Glutamatergic neuron (in vitro differentiated cells): ENCODE measurements at places on chromosomes 16 and 17. TPM values are rescaled to one million over a fixed set of nuclear protein-coding genes. Genes with fewer than 3 reads are reported as not detected.

DNA sequence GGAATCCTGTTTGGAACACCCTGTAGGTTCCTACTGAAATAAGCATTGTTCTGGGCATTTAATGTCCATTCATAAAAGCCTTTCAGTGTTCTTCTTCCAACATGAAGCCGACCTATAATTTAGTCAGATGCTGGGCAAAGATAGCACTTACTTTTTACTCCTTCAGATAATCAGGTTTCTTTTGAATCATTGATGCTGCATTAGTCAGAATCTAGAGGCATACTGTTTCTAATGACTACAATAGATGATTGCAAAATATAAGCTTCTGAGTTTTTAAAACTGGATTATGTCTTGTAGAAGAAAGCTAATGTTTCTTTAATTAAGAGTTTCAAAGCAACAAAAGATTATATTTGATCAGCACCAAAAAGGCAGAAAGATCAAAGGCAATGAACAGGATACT lies 16.0 kb downstream of the MMD start:
- H3K27me3 ChIP-seq, result no peaks in the 10 kb centered on the region
- no peak overlapping the region for H3K27ac ChIP-seq
- no peak for DNase-seq
- H3K36me3 ChIP-seq, result no peaks in the 10 kb centered on the region

The CAVIN1 gene
- total RNA-seq, result 0.32 TPM

GRCh38 chr17:80625627-80626026 lies 81.0 kb downstream of the RPTOR start:
- no peak overlapping the region for H3K27ac ChIP-seq
- H3K36me3 ChIP-seq, result peaks cover 4% of the 10 kb centered on the region
- H3K27me3 ChIP-seq, result no peaks in the 10 kb centered on the region
- H3K4me3 ChIP-seq, result no peak overlapping the region
- DNase-seq, result no peak

GRCh38 chr17:19487024-19487600 lies 46.5 kb upstream of the SLC47A1 start:
- no peaks in the 10 kb centered on the region for H3K27me3 ChIP-seq
- peaks cover 2% of the 10 kb centered on the region for H3K4me1 ChIP-seq
- no peak overlapping the region for H3K27ac ChIP-seq
- no peak overlapping the region for H3K4me3 ChIP-seq
- no peak for DNase-seq

GRCh38 chr16:30383521-30383920 lies 1.2 kb upstream of the SEPTIN1 start:
- DNase-seq, result no peak
- no peak overlapping the region for H3K27ac ChIP-seq
- H3K4me3 ChIP-seq, result no peak overlapping the region
- H3K27me3 ChIP-seq, result peaks cover 6% of the 10 kb centered on the region
- H3K4me1 ChIP-seq, result peaks cover 3% of the 10 kb centered on the region

The CCDC200 gene
- not detected for total RNA-seq

The TNFRSF13B gene
- total RNA-seq, result not detected

DNA sequence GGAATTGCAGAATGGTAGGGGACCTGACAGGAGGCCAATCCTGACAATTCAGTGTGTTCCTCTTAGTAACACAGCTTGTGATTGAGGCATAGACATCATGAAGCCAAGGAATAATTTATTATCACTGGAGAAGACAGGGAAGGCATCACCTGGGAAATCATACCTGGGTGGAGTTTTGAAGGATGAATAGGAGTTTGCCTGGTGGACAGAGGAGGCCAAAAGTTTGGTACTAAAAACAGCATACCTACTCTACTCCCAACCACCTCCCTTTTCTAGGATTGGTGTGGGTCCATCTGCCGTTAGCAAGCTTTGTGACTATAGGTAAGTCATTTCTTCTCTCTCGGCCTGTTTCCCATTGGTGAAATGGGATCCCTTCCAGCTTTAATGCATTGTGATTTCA lies 88.0 kb downstream of the RAB11FIP4 start:
- H3K27me3 ChIP-seq, result peaks cover 3% of the 10 kb centered on the region
- no peak overlapping the region for H3K27ac ChIP-seq
- H3K4me3 ChIP-seq, result no peak overlapping the region
- H3K36me3 ChIP-seq, result no peaks in the 10 kb centered on the region
- H3K4me1 ChIP-seq, result peaks cover 12% of the 10 kb centered on the region
- no peak for DNase-seq

- H3K27ac ChIP-seq, result no peak overlapping the region
- no peak overlapping the region for H3K4me3 ChIP-seq
- peaks cover 1% of the 10 kb centered on the region for H3K27me3 ChIP-seq
- H3K36me3 ChIP-seq, result no peaks in the 10 kb centered on the region
- no peak for DNase-seq
Measured at GRCh38 chr16:11349599-11350276, 4.5 kb downstream of the RMI2 start.

GRCh38 chr16:56305956-56306565 lies 114.8 kb downstream of the GNAO1 start:
- H3K4me3 ChIP-seq, result no peak overlapping the region
- DNase-seq, result no peak
- peaks cover 21% of the 10 kb centered on the region for H3K4me1 ChIP-seq
- H3K36me3 ChIP-seq, result peaks cover 13% of the 10 kb centered on the region
- H3K27me3 ChIP-seq, result peaks cover 11% of the 10 kb centered on the region

The TLE7 gene
- total RNA-seq, result not detected

DNA sequence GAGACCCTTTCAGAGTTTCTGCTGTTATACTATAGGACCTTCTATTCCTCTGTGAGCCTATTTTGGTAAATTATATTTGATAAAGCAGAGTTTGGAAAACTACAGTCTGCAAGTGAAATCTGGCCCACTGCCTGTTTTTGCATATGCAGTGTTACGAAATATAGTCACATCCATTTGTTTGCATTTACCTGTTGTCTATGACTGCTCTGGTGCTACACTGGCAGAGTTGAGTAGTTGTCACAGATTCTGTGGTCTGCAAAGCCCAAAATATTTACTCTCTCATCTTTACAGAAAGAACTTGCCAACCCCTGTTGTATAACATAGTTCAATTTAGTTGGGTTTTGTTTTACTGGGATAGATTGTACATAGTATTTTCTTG lies 42.3 kb downstream of the TNRC6A start:
- peaks cover 23% of the 10 kb centered on the region for H3K4me1 ChIP-seq
- no peaks in the 10 kb centered on the region for H3K27me3 ChIP-seq
- DNase-seq, result no peak
- no peak overlapping the region for H3K27ac ChIP-seq

The GFAP gene
- not detected for total RNA-seq

The CD300LB gene
- not detected for total RNA-seq

- peaks cover 10% of the 10 kb centered on the region for H3K36me3 ChIP-seq
- H3K4me3 ChIP-seq, result no peak overlapping the region
- peaks cover 5% of the 10 kb centered on the region for H3K27me3 ChIP-seq
- H3K4me1 ChIP-seq, result no peaks in the 10 kb centered on the region
Measured at GRCh38 chr17:68592009-68592408, 9.2 kb downstream of the FAM20A start.

DNA sequence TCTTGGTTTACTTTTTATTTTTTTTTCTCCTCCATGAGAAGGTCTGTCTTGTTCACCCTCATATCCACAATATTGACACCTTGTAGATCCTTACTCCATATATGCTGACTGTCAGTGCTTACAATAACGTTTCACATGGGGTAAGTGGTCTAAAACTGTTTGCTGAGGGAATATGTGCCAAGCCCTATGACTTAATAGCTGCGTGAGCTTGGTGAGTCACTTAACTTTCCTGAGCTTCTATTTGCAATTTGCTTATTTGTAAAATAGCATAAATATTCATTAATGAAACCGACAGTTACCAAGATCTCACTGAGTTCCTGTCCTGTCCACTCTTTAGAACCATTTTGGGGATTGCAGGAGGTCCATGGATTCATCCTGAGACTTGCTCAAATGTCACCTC lies 190.7 kb downstream of the CCT6B start:
- peaks cover 2% of the 10 kb centered on the region for H3K27me3 ChIP-seq
- no peak overlapping the region for H3K4me3 ChIP-seq
- DNase-seq, result no peak
- no peak overlapping the region for H3K27ac ChIP-seq

The CA4 gene
- total RNA-seq, result 0.98 TPM

- no peak overlapping the region for H3K27ac ChIP-seq
- no peaks in the 10 kb centered on the region for H3K36me3 ChIP-seq
- no peak overlapping the region for H3K4me3 ChIP-seq
- no peaks in the 10 kb centered on the region for H3K4me1 ChIP-seq
- no peak for DNase-seq
- H3K27me3 ChIP-seq, result no peaks in the 10 kb centered on the region
Measured at GRCh38 chr17:55576996-55577586, 65.8 kb upstream of the SMIM36 start.

GRCh38 chr17:41972571-41973407 lies 6.2 kb downstream of the CNP start:
- peaks cover 9% of the 10 kb centered on the region for H3K27me3 ChIP-seq
- no peak for DNase-seq
- peaks cover 2% of the 10 kb centered on the region for H3K4me1 ChIP-seq
- no peak overlapping the region for H3K4me3 ChIP-seq
- peaks cover 5% of the 10 kb centered on the region for H3K36me3 ChIP-seq

DNA sequence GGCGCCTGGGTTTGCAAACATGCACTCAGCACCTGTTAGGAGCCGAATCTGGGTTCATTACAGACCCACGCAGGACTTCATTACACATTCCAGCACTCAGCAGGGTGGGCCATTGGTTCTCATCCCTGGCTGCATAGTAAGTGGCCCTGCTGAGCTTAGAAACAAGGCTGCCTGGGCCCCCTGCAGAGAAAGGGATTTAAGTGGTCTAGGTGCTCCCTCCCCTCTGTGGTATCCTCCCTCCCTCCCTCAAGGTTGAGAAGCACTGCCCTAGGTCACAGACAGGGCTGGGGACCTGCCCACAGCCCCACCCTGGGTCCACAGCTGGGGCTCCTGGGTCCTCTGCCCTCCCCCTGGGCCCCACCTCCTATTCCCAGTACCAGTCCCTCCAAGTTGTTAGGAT lies 28.3 kb downstream of the WNT3 start:
- no peaks in the 10 kb centered on the region for H3K4me1 ChIP-seq
- H3K4me3 ChIP-seq, result no peak overlapping the region
- no peak for DNase-seq
- H3K27ac ChIP-seq, result no peak overlapping the region
- peaks cover 9% of the 10 kb centered on the region for H3K36me3 ChIP-seq

DNA sequence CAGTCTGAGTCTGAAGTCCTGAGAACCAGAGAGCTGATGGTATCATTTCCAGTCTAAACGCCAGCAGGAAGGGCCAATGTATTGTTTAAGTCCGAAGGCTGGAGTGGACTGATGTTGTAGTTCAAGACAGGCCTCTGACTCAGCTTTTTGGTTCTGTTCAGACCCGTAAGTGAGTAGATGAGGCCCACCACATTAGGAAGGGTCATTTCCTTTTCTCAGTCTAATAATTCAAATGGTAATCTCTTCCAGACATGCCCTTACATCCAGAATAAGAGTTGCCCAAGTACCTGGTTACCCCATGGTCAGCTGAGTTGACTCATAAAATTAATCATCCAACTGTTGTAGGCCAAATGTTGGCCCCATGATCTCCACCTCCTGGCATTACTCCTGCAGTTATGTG lies 442.6 kb upstream of the HSBP1 start:
- H3K4me3 ChIP-seq, result no peak overlapping the region
- H3K27ac ChIP-seq, result no peak overlapping the region
- DNase-seq, result no peak
- H3K36me3 ChIP-seq, result peaks cover 7% of the 10 kb centered on the region
- H3K4me1 ChIP-seq, result no peaks in the 10 kb centered on the region

GRCh38 chr17:49545806-49546545 lies 29.7 kb upstream of the NXPH3 start:
- no peaks in the 10 kb centered on the region for H3K36me3 ChIP-seq
- H3K27ac ChIP-seq, result no peak overlapping the region
- peaks cover 14% of the 10 kb centered on the region for H3K4me1 ChIP-seq
- H3K27me3 ChIP-seq, result peaks cover 5% of the 10 kb centered on the region

DNA sequence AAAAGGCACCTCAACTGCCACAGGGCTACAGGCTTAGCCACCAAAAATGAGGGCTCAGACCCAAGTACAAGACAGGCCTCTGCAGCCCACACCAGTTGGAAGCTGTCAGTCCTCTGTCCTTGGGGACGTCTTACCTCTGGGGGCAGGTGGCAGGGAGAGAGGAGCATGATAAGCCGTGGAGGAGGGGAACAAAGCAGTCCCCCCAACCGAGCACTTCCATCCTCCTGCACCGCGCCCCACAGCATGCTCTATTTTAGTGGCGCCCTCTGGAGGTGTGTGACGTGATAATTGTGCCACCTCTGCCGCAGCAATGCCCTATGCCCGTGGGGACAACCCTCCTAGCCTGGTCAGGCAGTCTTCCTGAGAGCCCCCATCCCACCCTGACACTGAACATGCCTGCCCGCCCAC lies 13.6 kb downstream of the G6PC3 start:
- H3K27me3 ChIP-seq, result peaks cover 11% of the 10 kb centered on the region
- H3K27ac ChIP-seq, result peak overlapping the region; percentile 38
- peaks cover 3% of the 10 kb centered on the region for H3K36me3 ChIP-seq
- peak; percentile 69 for DNase-seq

- H3K36me3 ChIP-seq, result peaks cover 15% of the 10 kb centered on the region
- peak overlapping the region; percentile 13 for H3K4me3 ChIP-seq
- H3K27ac ChIP-seq, result peak overlapping the region; percentile 93
- H3K4me1 ChIP-seq, result peaks cover 33% of the 10 kb centered on the region
- DNase-seq, result no peak
Measured at GRCh38 chr16:83587201-83587600, 220.6 kb upstream of the HSBP1 start.

GRCh38 chr16:51722467-51722866 lies 571.4 kb upstream of the SALL1 start:
- peaks cover 6% of the 10 kb centered on the region for H3K4me1 ChIP-seq
- peaks cover 5% of the 10 kb centered on the region for H3K36me3 ChIP-seq
- no peaks in the 10 kb centered on the region for H3K27me3 ChIP-seq
- DNase-seq, result no peak
- H3K27ac ChIP-seq, result no peak overlapping the region

DNA sequence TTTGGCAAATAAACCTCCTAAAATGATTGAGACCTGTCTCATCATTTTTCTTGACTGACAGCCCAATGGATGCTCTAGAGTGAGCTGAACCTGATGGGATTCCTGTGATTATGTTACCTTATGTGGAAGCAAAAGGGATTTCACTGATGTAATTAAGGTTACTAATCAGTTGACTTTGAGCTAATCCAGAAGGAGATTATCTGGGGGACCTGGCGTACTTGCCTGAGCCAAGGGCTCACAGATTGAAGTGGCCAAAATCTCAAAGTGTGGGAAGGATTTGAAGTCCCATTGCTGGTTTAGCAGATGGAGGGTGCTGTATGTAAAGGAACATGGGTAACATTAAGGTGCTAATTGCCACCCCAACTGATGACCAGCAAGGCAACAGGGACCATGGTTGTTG lies 214.0 kb downstream of the CPPED1 start:
- DNase-seq, result no peak
- peaks cover 17% of the 10 kb centered on the region for H3K36me3 ChIP-seq
- no peaks in the 10 kb centered on the region for H3K27me3 ChIP-seq
- no peak overlapping the region for H3K4me3 ChIP-seq

- H3K4me1 ChIP-seq, result no peaks in the 10 kb centered on the region
- no peak overlapping the region for H3K4me3 ChIP-seq
- no peak overlapping the region for H3K27ac ChIP-seq
- no peak for DNase-seq
- peaks cover 3% of the 10 kb centered on the region for H3K27me3 ChIP-seq
Measured at GRCh38 chr17:760371-760770, 8.3 kb upstream of the GEMIN4 start.

The TMED6 gene
- not detected for total RNA-seq

GRCh38 chr17:21686165-21687015 lies 5.9 kb upstream of the KCNJ18 start:
- no peaks in the 10 kb centered on the region for H3K36me3 ChIP-seq
- no peak overlapping the region for H3K4me3 ChIP-seq
- DNase-seq, result no peak

GRCh38 chr17:78176548-78177025 lies 8.2 kb downstream of the SYNGR2 start:
- H3K27me3 ChIP-seq, result no peaks in the 10 kb centered on the region
- H3K4me3 ChIP-seq, result no peak overlapping the region
- H3K4me1 ChIP-seq, result peaks cover 14% of the 10 kb centered on the region
- no peaks in the 10 kb centered on the region for H3K36me3 ChIP-seq

The GAS2L2 gene
- 0.27 TPM for total RNA-seq

The FAM20A gene
- 0.37 TPM for total RNA-seq
